ENCODE measurements at places on chromosomes 7 and 10. TPM values are rescaled to one million over a fixed set of nuclear protein-coding genes. Genes with fewer than 3 reads are reported as not detected.

Gene PSD
- polyA plus RNA-seq, result 276 TPM

Gene SHOC2
- 25.7 TPM for polyA plus RNA-seq

Gene PRKCQ
- 0.49 TPM for polyA plus RNA-seq

Gene TLX1
- polyA plus RNA-seq, result not detected

Gene CLRN3
- not detected for polyA plus RNA-seq

Gene AGMO
- polyA plus RNA-seq, result 0.58 TPM

Gene CALML3
- polyA plus RNA-seq, result not detected

Gene ACSM6
- 0.42 TPM for polyA plus RNA-seq

Gene FAM237B
- not detected for polyA plus RNA-seq

Gene WNT8B
- 0.08 TPM for polyA plus RNA-seq

Gene PNLIPRP3
- polyA plus RNA-seq, result 0.27 TPM

Gene DPYSL4
- 1.5 TPM for polyA plus RNA-seq

Gene FAM25C
- not detected for polyA plus RNA-seq

Gene NUTM2B
- 0.32 TPM for polyA plus RNA-seq

Gene GSTO2
- polyA plus RNA-seq, result 3.4 TPM

Gene IGFBP3
- polyA plus RNA-seq, result 183 TPM

Gene OR2A42
- 0.04 TPM for polyA plus RNA-seq

Gene NPTX2
- 12.1 TPM for polyA plus RNA-seq

Measured in urinary bladder (tissue), 4 donors.